Bronchial smooth muscle cell (primary cell): ENCODE measurements at places on chromosomes 11 and 22. TPM values are rescaled to one million over a fixed set of nuclear protein-coding genes. Genes with fewer than 3 reads are reported as not detected.

The MDK gene
- total RNA-seq = 23.0 and 53.0 TPM in 2 replicates

The PPME1 gene
- 31.7 and 38.6 TPM in 2 replicates for total RNA-seq

The OR52A1 gene
- total RNA-seq = not detected in 2 replicates

The P2RY6 gene
- total RNA-seq = not detected in 2 replicates

The H19 gene
- 18.6 and 518 TPM in 2 replicates for total RNA-seq

The LRRC55 gene
- under 0.01 TPM in 1 of 2 replicates, not detected in the other for total RNA-seq

The MPPED2 gene
- 0.17 and 2.5 TPM in 2 replicates for total RNA-seq

The CARD10 gene
- 2.4 and 2.5 TPM in 2 replicates for total RNA-seq

The ATG13 gene
- total RNA-seq = 55.5 and 58.8 TPM in 2 replicates

The MYRF gene
- total RNA-seq = 0.09 and 0.16 TPM in 2 replicates

The OR10D3 gene
- total RNA-seq = not detected in 2 replicates

The PRODH gene
- total RNA-seq = under 0.01 and 0.26 TPM in 2 replicates

The INPP5J gene
- total RNA-seq = 0.16 and 0.17 TPM in 2 replicates

The CCDC87 gene
- total RNA-seq = 0.26 and 0.32 TPM in 2 replicates

The RIMBP3C gene
- total RNA-seq = 0.09 and 0.47 TPM in 2 replicates

The GLB1L2 gene
- total RNA-seq = 0.09 TPM in 1 of 2 replicates, not detected in the other

The IGLL1 gene
- not detected in 2 replicates for total RNA-seq

The USP2 gene
- not detected in 2 replicates for total RNA-seq

The ALG9 gene
- 15.6 and 23.2 TPM in 2 replicates for total RNA-seq

The DRD4 gene
- total RNA-seq = under 0.01 TPM in 1 of 2 replicates, not detected in the other

The CASTOR1 gene
- total RNA-seq = 7.3 and 12.6 TPM in 2 replicates

The OLFML1 gene
- total RNA-seq = 7.1 and 16.4 TPM in 2 replicates

The MYOD1 gene
- total RNA-seq = not detected in 2 replicates

The SMDT1 gene
- 12.3 and 12.8 TPM in 2 replicates for total RNA-seq

The CCDC88B gene
- total RNA-seq = 1.3 and 1.7 TPM in 2 replicates

The PDE2A gene
- total RNA-seq = 0.34 TPM in 1 of 2 replicates, not detected in the other

The C11orf91 gene
- total RNA-seq = not detected in 2 replicates

The ESAM gene
- total RNA-seq = 0.09 and 0.16 TPM in 2 replicates

The RAB3IL1 gene
- 9.1 and 12.6 TPM in 2 replicates for total RNA-seq

The TMPRSS5 gene
- 0.16 TPM in 1 of 2 replicates, not detected in the other for total RNA-seq

The A4GALT gene
- 24.9 and 38.0 TPM in 2 replicates for total RNA-seq

The KRTAP5-10 gene
- 0.09 TPM in 1 of 2 replicates, not detected in the other for total RNA-seq
